ENCODE measurements at places on chromosomes 7 and 10.

- H3K4me1 ChIP-seq, result no peaks in the 10 kb centered on the region
- H3K36me3 ChIP-seq, result no peaks in the 10 kb centered on the region
- H3K27ac ChIP-seq, result no peak overlapping the region
- no peak for DNase-seq
- no peaks in the 10 kb centered on the region for H3K27me3 ChIP-seq
These were observed 93.5 kb downstream of the PCGF5 start for GRCh38 chr10:91313796-91314485.

DNA sequence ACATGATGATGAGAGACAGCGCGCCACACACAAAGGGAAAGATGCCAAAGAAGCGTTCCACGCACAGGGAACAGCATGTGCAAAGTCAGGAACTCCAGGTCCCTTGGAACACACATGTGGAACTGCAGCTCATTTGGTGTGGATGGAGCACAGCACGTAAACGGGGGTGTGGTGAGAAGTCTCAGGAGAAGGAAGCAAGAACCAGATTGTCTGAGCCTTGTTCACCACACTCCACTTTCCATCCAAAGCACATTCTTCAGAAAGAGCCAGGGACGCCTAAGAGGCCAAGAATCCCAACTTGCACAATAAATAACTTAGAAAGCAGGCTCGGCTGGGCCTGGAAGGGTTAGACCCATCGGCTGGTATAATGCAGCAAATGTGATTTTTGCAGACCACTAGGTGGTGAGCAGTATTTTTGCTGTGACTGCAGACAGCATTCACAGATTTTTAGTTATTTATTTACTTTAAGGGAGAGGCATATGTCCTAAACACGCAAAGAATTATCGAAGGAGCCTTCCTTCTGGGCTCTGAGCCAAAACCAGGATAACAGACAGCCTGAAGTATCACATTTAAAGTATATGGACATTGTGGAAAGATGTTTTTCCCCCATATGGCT is 27.9 kb upstream of the ASCC1 start:
- H3K27me3 ChIP-seq, result no peaks in the 10 kb centered on the region
- H3K27ac ChIP-seq, result no peak overlapping the region
- no peak for DNase-seq
- H3K4me3 ChIP-seq, result no peak overlapping the region
- no peaks in the 10 kb centered on the region for H3K36me3 ChIP-seq
- H3K4me1 ChIP-seq, result peaks cover 17% of the 10 kb centered on the region

- H3K36me3 ChIP-seq, result no peaks in the 10 kb centered on the region
- no peaks in the 10 kb centered on the region for H3K4me1 ChIP-seq
- no peak overlapping the region for H3K27ac ChIP-seq
These were observed 5.3 kb downstream of the VAX1 start for GRCh38 chr10:117132751-117133231.

DNA sequence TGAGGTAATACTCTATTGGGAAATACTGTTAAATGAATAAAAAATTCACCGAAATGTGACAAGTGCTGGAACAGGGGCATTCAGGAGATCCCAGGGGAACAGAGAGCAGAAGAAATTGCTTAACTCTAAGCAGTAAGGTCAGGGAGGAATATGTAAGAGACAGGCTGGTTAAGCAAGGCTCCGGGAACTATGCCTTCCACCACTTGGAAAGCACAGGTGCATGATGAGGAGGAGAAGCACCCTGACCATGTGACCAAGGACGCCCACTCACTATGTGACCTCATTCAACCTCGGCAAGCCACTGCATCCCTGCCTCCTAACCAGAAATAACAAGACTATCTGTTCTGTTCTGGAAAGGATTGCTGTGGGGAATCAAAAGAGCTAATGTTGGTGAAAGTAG is 218.4 kb downstream of the ELMO1 start:
- H3K4me3 ChIP-seq, result no peak overlapping the region
- no peaks in the 10 kb centered on the region for H3K27me3 ChIP-seq
- no peak overlapping the region for H3K27ac ChIP-seq

DNA sequence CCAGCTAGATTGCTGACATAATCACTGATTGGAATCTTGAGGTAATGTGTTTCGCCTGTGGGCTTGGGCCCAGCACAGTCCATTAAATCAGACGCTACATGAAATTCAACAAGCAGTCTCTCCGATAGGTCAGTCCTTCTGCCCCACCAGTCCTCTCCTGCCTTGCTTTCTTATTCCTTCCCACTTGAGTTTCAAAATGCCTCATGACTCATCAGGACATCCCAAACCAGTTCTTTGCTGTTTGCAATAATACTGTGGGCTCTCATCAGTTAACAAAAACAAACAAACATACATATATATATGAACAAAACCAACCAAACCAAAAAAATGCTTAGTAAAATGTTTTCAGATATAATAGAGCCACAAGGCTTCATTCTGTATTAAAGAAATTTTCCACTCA is 599.0 kb downstream of the SORCS1 start:
- H3K4me1 ChIP-seq, result no peaks in the 10 kb centered on the region
- H3K27ac ChIP-seq, result no peak overlapping the region
- no peak overlapping the region for H3K4me3 ChIP-seq
- H3K36me3 ChIP-seq, result no peaks in the 10 kb centered on the region

DNA sequence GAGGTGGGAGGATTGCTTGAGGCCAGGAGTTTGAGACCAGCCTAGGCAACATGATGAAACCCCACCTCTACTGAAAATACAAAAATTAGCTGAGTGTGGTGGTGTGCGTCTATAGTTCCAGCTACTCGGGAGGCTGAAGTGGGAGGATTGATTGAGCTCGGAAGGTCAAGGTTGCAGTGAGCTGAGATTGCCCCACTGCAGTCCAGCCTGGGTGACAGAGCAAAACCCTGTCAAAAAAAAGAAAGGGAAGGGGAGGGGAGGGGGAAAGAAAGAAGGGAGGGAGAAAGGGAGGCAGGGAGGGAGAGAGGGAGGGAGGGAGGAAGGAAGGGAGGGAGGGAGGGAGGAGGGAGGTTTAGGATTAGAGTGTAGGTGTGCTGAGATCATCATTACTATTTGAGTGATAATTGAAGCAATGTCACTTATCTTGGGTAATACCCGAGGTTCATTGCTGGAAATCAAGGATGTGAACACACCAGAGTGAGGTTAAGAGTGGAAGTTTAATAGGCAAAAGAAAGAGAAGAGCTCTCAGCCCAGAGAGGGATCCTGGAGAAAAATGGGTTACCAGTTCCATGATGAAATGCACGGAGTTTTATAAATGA is 27.6 kb downstream of the VCL start:
- H3K4me1 ChIP-seq, result no peaks in the 10 kb centered on the region
- H3K4me3 ChIP-seq, result no peak overlapping the region
- no peaks in the 10 kb centered on the region for H3K27me3 ChIP-seq
- no peaks in the 10 kb centered on the region for H3K36me3 ChIP-seq
- DNase-seq, result no peak

DNA sequence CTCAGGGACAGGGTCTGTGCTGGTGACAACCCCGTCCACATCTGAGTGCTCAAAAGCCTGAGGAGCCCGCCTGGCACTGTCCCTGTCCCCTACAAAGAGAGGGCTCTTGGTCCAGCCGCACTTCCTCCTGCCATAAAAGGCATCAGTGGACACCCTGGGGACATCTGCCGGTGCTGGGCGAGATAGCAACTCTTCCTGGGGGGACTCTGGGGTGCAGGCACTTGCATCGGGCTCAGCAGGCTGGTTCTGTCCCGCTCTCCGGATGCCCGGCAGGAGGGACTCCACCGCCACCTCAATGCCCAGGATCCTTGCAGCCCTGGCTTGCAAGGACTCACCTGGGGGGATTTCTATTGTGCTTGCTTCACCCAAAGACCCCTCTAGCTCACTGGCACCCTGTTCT is 32.8 kb downstream of the JCAD start:
- H3K4me1 ChIP-seq, result peaks cover 12% of the 10 kb centered on the region
- no peak for DNase-seq
- H3K36me3 ChIP-seq, result no peaks in the 10 kb centered on the region
- peak overlapping the region; percentile 73 for H3K27ac ChIP-seq
